ENCODE measurements at places on chromosomes 13 and 19.

GRCh38 chr13:32594157-32594738 lies 8.0 kb downstream of the PDS5B start:
- no peak for DNase-seq

DNA sequence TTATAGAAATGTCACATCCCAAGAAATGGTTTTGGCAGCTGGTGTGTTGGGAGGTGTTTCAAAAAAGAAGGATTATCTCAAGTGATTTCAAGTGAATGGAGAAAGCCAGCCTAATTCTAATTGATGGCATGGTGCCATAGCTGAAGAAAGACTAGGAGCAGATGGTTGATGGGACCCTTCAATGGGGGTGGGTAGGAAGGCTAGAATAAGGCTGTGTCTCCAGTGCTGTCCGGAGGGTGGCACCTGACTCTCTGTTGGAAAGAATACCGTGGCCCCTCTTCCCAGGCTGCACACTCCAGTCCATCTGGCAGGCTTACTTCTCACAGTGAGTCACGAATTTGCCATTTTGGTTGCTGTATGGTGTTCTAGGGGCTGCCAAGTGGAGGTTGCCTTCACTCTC lies 51.0 kb upstream of the GPR12 start:
- DNase-seq, result no peak

DNA sequence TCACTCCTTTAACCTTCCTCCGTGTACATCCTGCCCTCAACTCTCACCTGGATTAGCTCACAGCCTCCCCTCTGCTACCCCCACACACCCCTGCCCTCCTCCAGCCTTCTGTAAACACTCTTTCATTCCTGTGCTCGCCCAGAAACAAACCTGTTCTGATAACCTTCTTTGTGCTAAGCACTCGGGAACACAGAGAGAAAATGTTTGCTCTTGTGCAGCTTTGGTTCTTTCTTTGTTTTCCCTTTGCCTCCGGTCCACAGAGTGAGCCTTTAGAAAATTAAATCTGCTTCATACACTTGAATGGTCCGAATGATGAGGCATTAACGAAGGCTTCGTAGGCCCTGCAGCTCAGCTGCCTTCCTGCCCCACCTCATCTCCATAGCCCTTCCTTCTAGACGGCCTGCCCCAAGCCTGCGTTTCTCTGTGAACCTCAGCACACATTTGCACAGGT lies 6.6 kb upstream of the ZDHHC20 start:
- DNase-seq, result no peak

GRCh38 chr13:101730420-101731000 lies 278.0 kb downstream of the ITGBL1 start:
- peak; percentile 18 for DNase-seq

DNA sequence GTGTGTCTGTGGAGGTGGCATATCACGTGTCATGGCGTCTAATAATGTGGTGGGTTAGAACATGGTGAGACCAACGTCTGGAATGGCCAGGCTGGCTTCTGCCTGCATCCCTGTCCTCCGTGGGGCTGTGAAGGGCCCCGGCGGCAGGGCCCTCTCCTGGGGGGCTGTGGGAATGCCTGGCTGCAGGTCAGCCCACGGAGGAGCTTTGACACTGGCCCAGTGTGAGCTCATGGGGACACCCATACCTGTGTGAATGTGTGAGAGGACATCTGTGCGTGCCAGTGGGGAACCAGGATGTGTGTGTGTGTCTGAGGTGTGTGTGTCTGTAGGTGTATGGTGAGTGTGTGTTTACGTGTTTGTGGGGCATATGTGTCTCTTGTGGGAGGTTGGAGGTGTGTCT lies 300.1 kb downstream of the TEX29 start:
- DNase-seq, result no peak

GRCh38 chr19:42634409-42635232 lies 39.9 kb upstream of the CEACAM8 start:
- peak; percentile 9 for DNase-seq

GRCh38 chr13:91400063-91400399 lies 1.6 kb downstream of the GPC5 start:
- DNase-seq, result no peak

GRCh38 chr13:79382545-79383275 lies 23.3 kb downstream of the RBM26 start:
- DNase-seq, result no peak

GRCh38 chr13:92297971-92298942 lies 899.8 kb downstream of the GPC5 start:
- no peak for DNase-seq

DNA sequence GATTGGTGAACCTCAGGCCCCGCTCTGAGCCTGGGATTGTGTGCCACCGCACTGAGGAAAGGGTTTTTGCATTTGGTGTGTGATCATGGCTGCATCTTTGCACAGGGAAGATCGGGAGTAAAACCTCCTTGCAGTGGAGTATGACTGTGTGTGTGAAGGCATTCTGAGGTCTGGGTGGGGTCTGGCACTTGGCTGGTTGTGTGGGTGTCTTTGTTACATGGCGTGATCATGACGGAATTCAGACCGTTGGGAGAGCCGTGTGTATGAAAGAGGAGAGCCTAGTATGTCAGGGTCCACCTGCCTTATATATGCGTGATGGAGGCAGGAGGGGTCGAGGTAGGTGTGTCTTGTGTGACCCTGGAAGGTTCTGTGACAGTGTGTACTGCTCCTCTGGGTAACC lies 740 bp upstream of the BEST2 start:
- DNase-seq, result no peak

All from stromal cell of bone marrow (primary cell).